Heart left ventricle (tissue), 16 donors: ENCODE measurements at places on chromosomes 3 and 15. TPM values are rescaled to one million over a fixed set of nuclear protein-coding genes. Genes with fewer than 3 reads are reported as not detected.

GRCh38 chr15:51251556-51251955, 86.8 kb downstream of the CYP19A1 start:
- no peaks in the 10 kb centered on the region for H3K4me1 ChIP-seq
- no peaks in the 10 kb centered on the region for H3K27me3 ChIP-seq
- DNase-seq: no peak
- H3K27ac ChIP-seq: no peak overlapping the region

DNA sequence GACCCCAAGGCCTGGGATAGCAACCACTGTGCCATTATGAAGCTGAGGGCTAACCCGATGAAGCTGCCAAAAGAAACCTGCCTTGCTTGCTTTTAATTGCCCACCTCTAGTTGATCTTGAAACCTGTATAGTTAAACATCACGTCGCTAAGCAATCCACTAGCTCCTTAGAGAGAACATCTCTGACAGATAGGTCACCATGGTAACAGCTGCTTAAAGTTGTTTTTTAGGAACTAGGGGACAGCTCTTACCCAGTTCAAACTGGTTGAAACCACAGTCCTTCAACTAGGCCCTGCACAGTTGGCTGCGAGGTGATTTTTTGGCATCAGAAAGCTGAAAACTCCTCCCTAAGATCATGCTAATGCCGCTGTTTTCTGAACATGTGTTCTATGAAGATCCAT, 135.7 kb downstream of the EBLN2 start:
- H3K27me3 ChIP-seq: no peaks in the 10 kb centered on the region
- no peak overlapping the region for H3K27ac ChIP-seq
- DNase-seq: no peak
- no peaks in the 10 kb centered on the region for H3K36me3 ChIP-seq

DNA sequence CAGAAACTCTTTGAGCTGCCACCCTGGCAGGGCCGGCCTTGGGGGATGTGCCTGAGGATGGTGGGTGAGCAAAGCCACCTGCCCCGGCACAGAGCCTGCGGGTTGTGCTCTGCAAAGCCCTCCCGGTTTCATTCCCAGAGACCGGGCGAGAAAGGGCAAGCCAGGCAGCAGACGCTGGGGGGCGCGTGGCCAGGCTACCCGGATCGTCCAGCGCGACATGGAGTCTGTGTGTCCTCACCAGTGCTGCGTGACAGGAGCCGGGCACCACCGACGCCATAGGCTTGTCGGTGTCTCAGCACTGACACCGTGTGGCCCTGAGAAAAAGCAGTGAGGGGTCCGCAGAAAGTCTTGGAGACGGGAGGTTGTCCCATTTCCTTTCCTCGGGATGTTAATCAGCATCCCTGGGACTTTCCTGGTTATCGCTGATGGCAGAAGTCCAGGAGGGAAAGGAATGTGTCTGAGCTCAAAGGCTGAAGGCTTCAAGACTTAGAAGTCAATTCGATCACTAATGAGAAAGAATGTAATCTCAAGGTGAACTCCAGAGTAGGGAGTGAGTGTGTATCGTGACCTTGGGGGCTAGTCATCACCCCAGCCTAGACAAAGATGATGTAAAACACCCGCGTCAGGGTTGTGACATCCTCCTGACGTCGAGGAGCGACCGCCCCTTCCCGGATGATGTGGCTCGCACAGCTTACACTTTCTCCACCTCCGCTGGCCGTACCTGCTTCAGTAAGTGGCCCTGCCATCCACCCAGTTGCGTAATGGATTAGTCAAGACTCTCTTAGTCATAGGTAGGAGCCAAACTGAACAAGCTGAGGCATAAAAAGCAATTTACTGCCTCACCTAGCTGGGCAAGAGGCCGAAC, 36.3 kb upstream of the PLA2G4E start:
- peaks cover 3% of the 10 kb centered on the region for H3K27me3 ChIP-seq
- no peak overlapping the region for H3K4me3 ChIP-seq

DNA sequence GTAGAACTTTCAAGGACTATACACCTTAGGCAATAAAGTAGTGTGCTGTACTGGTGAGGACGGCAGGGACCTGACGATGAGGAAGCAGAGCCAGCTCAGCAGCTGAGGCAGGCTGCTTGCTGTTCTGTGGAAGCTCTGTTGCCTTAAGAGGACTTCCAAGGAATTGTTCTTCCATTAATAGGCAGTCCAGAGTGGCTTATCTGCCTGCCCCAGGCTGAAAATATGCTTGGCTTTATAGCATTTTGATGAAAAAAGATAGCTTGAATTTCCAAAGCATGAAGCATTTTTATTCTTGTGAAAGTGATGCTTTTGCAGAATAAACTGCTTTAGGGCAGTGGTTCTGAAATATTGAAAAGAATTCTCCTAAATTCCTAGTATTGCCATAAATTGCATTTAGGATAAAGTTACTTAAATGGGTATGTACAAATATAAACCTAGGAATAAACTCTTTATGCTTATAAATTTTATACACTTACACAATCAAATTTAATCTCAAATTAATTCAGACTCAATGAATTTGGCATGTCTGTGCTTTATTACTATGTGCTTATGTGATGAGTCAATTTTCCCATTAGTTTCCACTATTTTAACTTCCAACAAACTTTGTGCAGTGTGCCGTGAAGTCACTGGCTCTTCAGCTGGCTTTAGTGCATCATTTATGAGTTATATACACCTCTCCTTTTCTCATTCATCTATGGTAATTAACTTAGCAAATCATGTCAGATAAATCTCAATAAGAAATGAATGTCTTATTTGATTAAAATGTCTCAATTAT, 231.0 kb upstream of the RASGRP1 start:
- H3K27me3 ChIP-seq: no peaks in the 10 kb centered on the region
- no peak for DNase-seq
- H3K4me3 ChIP-seq: no peak overlapping the region

Gene SEC62
- total RNA-seq: 75.2 TPM

DNA sequence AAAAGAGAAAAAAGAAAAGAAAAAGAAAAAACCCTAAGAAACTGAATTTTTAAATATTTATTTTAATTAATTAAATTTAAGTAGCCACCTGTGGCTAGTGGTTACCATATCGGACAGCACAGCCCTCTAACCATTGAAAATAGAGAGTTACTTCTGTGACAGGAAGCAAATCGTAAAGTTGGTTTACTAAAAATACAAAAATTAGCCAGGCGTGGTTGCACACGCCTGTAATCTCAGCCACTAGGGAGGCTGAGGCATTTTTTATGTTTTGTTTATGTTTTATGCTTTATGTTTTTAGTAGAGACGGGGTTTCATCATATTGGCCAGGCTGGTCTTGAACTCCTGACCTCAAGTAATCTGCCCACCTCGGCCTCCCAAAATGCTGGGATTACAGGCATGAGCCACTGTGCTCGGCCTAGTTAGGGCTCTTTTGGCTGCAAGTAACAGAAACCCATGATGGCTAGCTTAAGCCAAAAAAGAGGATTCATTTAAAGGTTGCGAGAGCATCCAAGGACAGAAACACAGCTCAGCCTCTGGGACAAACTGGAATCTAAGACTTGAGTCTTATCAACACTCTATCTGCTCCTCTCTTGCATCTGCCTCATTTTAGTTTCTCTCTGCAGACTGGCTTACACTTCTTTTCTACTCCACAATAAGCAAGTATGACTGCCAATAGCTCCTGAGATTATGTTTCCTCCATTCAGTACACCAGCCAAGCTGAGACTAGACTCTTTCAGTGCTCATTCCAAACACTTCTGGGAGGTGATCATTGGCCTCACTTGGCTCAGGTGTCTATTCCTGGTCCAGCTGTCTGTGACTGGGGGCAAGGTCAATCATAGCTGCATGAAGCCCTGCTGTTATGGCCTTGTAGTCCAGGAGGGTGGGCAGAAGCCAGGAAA, 6.8 kb upstream of the SKIL start:
- no peaks in the 10 kb centered on the region for H3K27me3 ChIP-seq

DNA sequence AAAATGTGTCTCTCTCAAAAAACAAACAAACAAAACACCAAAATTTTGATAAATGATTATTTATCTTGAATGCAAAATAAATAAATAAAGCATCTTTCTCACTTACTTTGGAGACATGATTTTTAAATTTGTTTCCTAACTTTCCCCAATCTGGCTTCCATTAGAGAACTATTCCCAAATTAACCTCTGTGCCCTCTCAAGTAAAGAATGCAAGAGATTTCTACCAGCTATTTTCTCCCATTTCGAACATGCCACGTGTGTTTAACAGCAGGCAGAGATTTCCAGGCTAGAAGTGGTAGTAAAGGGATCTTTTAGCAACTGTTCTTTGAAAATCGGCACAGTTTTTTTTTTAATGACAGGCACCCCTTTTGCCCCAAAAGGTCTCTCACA, 269.1 kb downstream of the SHQ1 start:
- H3K27ac ChIP-seq: no peak overlapping the region
- no peaks in the 10 kb centered on the region for H3K4me1 ChIP-seq
- no peaks in the 10 kb centered on the region for H3K27me3 ChIP-seq
- no peak overlapping the region for H3K4me3 ChIP-seq

Gene FOXB1
- total RNA-seq: not detected

Gene EFCAB12
- total RNA-seq: 0.14 TPM

- no peaks in the 10 kb centered on the region for H3K36me3 ChIP-seq
- H3K4me1 ChIP-seq: no peaks in the 10 kb centered on the region
- H3K27ac ChIP-seq: no peak overlapping the region
- H3K27me3 ChIP-seq: no peaks in the 10 kb centered on the region
- DNase-seq: no peak
Measured at GRCh38 chr3:170606675-170607074, 20.8 kb upstream of the SLC7A14 start.

Gene ATP8B4
- 14.7 TPM for total RNA-seq

- no peaks in the 10 kb centered on the region for H3K27me3 ChIP-seq
- DNase-seq: no peak
- H3K36me3 ChIP-seq: no peaks in the 10 kb centered on the region
Measured at GRCh38 chr15:70741677-70742293, 21.6 kb downstream of the UACA start.

DNA sequence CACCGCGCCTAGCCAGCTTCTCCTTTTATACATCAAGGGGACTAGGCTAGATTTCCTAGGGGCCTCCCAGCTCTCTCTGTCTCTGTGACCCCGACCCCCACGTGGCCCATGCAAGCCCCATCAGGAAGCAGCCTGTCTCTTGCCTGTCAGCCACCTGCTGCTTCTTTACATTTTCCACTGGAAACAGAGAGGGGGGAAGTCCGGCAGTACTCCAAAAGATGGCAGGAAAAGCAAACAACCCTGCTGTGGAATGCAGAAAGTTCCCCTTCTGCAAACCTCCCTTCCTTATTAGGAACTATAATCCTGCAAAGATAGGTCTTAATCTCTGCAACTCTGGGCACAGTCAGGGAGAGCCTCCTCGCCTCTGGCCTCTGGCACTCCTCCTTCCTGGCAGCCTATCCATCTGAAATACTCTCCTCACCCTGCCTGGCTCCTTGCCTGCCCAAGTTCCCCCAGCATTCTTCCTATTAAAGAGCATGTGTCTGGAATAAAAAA, 47.4 kb upstream of the HACD2 start:
- peak; percentile 42 for DNase-seq
- no peak overlapping the region for H3K4me3 ChIP-seq
- no peaks in the 10 kb centered on the region for H3K27me3 ChIP-seq
- no peaks in the 10 kb centered on the region for H3K4me1 ChIP-seq
- no peak overlapping the region for H3K27ac ChIP-seq

GRCh38 chr3:105466072-105466471, 99.4 kb downstream of the ALCAM start:
- no peak overlapping the region for H3K27ac ChIP-seq
- no peaks in the 10 kb centered on the region for H3K4me1 ChIP-seq
- H3K4me3 ChIP-seq: no peak overlapping the region

DNA sequence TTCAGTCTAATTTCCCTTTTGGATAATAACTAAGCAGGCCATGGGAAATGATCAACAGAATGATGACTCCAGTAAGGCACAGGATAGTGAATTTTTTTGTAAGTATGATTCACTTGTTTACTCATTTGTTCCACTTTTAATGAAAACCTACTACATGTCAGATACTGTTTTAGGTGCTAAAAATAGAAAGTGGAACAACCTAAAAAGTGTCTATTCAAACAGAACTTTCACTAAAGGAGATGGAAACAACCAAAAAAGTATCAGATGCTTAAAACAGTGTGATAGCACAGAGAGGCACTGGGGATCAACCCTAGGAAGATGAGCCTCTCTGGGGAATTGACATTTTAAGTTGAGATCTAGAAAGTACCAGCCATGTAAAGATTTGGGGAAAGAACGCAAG, 11.1 kb downstream of the RYK start:
- DNase-seq: no peak
- H3K36me3 ChIP-seq: no peaks in the 10 kb centered on the region
- H3K4me3 ChIP-seq: no peak overlapping the region
- H3K27me3 ChIP-seq: no peaks in the 10 kb centered on the region
- peaks cover 72% of the 10 kb centered on the region for H3K4me1 ChIP-seq
- H3K27ac ChIP-seq: no peak overlapping the region

Gene FAM81A
- 3.2 TPM for total RNA-seq

GRCh38 chr3:172069478-172069877, 30.1 kb downstream of the FNDC3B start:
- H3K4me1 ChIP-seq: peaks cover 53% of the 10 kb centered on the region
- H3K27ac ChIP-seq: peak overlapping the region; percentile 23
- H3K36me3 ChIP-seq: no peaks in the 10 kb centered on the region
- H3K4me3 ChIP-seq: no peak overlapping the region
- DNase-seq: no peak
- H3K27me3 ChIP-seq: no peaks in the 10 kb centered on the region

DNA sequence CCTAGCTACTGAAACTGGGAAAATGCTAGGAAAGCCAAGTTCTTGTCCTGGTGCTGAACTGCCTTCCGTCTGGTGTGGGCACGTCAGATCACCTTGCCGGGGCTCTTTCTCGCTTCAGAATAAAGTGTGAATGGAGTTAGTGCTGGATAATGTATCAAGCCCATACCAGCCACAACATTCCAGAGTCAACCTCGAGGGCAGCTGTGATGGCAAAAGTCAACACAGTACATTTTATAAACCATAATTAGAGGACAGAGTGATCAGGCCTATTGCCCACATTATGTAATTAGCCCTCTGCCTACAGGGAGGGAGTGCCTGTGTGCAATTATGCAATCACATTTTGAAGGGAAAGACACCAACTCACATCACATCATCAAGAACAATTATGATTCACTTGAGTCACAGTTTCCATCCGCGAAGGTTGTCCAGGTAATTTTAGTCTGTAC, 165.2 kb downstream of the RORA start:
- H3K4me3 ChIP-seq: no peak overlapping the region
- H3K27me3 ChIP-seq: no peaks in the 10 kb centered on the region
- no peak for DNase-seq
- H3K27ac ChIP-seq: no peak overlapping the region
- H3K4me1 ChIP-seq: no peaks in the 10 kb centered on the region

Gene ZMYND10
- total RNA-seq: not detected

GRCh38 chr15:68732451-68732850, 88.2 kb downstream of the ANP32A start:
- no peak for DNase-seq
- H3K4me3 ChIP-seq: no peak overlapping the region
- H3K36me3 ChIP-seq: no peaks in the 10 kb centered on the region
- no peaks in the 10 kb centered on the region for H3K27me3 ChIP-seq

DNA sequence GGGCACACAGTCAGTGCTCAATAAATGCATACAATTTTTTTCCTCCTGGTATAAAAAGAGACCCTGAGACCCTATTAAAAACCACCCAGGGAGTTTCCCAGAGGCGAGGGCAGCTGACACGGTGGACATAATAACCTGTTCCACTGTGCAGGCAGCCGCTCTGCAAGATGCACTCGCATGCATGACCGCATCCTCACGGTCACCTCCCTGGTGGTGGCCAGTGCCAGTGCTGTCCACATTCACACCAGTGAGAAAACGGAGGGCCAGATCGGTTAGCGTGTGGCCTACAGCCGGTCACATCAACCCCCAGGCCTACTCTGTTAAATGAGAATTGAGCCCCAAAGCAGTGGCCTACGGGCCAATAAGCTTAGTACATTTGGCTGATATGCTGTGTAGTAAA, 24.8 kb downstream of the SH3BP5 start:
- H3K27me3 ChIP-seq: no peaks in the 10 kb centered on the region
- no peak overlapping the region for H3K27ac ChIP-seq
- no peaks in the 10 kb centered on the region for H3K4me1 ChIP-seq
- no peak overlapping the region for H3K4me3 ChIP-seq

Gene ALDH1L1
- 50.6 TPM for total RNA-seq
